ENCODE measurements at places on chromosomes 4 and X.

DNA sequence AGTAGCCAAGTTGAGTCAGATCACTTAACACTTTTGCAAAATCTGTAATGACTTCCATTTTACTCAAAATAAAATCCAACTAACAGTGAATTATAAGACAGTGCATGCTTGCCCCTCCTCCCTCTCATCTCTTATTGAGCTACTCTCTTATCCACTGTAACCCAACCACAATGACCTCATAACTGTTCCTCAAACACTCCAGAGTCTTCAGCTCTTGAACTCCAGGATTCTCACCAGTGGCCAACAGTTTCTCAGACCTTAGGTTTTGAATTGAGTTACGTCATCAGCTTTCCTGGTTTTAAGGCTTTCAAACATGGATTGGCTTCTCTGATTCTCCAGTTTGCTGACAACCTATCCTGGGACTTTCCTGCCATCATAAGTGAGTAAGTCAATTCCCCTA lies 938.3 kb downstream of the RAB28 start:
- DNase-seq, result no peak

DNA sequence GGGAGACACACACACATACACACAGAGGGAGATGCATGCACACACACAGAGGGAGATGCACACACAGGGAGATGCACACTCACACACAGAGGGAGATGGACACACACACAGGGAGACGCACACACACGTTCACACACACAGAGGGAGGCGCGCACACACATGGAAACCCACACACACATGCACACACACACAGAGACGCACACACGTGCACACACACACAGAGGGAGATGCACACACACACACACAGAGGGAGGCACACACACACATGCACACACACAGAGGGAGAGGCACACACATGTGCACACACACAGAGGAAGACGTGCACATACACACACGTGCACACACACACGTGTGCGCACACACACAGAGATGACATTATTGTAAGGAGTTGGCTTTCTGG lies 79.1 kb downstream of the HMX1 start:
- no peak for DNase-seq

DNA sequence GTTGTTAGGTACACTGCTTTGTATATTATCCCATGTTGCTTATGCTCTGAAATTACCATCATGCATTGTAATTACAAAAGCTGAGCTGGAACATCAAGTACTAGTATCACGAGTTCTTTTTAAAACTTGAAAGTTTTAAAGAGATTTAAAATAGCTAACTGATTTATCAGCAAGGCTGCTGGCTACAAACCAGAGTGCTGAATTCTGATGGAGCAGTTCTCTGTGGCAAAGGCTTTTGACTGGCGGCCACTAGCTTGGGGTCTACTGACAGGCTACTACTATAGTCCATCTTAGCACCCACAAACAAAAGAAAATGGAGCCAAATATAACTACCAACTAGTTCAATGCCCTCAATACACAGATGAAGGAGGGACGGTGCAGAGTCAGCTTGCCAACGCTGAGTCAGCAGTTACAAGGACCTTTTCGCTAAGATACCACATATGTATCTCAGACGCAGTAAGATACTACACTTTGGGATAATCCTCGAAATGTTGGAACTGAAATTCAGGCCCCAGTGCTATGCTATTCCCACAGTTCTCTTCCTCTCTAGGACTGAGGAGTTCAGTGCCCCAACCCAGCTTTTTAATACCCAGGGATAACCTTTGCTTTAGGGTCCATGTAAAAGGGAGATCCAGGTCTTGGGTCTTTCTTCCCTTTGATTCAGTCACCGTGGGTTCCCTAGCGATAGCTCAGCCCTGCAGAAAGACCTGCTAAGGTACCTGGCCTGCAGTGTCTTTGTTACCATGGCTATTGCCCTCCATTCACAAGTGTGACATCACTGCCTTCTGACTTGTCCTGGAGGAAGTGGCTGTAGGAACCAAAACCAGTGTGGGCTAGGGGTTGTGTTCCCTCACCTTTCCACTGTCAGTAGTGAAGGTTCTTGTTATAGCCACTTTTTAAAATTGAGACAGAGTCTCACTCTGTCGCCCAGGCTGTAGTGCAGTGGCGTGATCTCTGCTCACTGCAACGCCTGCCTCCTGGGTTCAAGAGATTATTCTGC lies 22.8 kb downstream of the MFAP3L start:
- no peak for DNase-seq

DNA sequence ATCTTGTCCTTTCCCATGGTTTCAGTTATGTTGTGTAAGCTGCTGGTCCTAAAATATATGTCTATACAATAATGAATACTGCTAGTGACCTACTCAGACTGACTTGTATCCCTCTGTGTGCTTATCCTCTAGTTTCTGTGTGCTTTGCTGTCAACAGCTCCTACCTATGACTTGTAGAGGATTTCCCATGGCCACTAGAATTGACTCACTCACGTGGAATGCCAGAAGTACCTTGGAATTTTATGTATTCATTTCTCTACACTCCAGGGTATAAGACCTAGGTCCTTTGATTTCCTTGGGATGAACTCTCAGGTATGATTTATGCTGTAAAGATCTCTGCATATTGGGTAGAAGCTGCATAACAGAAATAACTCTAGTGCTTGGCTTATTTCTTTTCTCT lies 279.9 kb upstream of the SLIT2 start:
- no peak for DNase-seq

GRCh38 chr4:79057772-79058171 lies 118.5 kb upstream of the PAQR3 start:
- no peak for DNase-seq

- no peak for DNase-seq
These were observed 97.8 kb downstream of the AFAP1 start for GRCh38 chr4:7841894-7842293.

DNA sequence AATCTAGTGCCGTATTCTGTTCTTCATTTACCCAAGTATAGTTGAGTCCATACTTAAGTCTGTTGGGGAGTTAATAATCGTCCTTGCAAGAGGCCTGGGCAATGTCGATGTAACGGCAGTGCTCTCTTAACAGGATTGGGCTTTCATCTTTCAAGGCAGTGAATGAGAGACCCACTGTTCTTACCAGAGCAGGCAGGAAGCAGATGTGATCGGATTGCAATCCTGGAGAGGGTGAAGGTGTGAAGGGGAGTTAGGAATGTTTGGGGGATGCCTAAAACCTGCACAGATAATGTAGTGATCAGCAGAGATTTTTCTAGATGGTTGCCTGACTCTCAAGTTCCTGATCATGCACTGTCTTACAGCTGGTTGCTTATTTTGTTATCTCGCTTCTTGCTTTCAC lies 308.4 kb downstream of the AFF2 start:
- DNase-seq, result no peak

- no peak for DNase-seq
These were observed 2.4 kb downstream of the RXFP1 start for GRCh38 chr4:158523990-158524535.

DNA sequence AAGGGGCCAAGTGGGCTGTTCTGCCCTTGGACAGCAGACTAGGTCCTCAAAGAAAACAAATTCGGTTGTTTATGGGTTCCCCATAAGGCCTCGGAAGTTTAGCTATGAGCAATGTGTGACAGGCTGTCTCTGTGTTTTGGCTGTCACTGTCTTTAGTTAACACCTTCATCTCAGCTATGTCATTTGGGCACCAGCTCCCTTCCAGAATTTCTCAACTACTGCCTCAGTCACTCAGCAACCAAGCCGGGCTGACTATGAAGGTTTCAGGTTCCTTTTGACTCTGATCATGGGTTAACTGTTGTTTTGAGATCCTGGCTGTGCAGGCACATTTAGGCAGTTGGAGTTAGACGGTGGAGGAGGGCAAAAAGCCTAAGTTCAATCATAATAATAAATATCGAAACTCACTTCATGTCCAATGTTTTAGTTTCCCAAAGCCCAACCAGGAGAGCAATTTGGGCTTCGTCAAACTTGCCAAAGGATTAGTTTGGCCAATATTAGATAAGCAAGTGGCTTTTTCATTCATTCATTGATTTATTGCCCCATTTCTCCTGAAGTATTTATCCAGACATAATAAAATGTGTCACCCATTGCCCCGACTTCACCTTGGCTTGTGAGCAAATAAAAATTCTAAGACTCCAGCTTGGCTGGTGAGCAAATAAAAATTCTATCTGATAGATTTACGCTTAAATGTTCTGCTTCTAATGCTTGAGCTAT lies 9.1 kb upstream of the PAGE1 start:
- DNase-seq, result no peak

- DNase-seq, result no peak
These were observed at the start of gene TCEAL4 for GRCh38 chrX:103585411-103586313. TCEAL4 (plus strand) TSS chrX:103585515; CDS start chrX:103586676, 1,161 bp downstream.

DNA sequence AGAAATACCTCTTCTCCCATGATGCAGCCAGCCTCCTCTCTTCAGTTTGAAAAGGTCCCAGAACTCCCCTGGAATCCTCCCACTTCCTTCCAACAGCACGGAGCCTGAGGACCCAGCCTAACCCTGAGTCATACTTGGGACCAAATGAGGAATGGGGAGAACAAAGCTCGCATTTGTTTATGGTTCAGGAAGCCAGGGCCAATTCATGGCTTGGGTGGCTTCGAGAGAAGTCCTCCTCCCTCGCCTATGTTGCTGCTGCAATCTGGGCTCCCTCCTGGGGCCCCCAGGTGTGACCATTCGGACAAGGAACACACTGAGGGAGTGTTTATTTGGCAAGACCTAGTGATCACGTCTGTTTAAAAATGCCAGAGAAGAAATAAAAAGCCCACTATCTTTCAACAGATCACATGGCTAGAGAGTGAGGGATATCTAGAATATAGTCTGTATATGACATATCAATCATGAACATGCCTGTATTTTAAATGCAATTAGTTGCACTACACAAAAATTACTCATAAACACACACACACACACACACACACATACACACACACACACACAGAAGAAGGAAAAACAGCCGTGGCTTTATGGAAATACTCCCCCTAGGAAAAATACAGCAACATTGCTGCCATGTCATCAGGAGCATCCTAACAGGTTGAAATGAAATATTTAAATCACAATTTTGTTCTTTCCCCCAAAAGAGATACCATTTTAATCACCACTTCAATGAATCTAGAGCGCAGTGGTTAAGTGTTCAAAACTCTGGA lies 155.7 kb upstream of the MAP3K15 start:
- peak; percentile 34 for DNase-seq

DNA sequence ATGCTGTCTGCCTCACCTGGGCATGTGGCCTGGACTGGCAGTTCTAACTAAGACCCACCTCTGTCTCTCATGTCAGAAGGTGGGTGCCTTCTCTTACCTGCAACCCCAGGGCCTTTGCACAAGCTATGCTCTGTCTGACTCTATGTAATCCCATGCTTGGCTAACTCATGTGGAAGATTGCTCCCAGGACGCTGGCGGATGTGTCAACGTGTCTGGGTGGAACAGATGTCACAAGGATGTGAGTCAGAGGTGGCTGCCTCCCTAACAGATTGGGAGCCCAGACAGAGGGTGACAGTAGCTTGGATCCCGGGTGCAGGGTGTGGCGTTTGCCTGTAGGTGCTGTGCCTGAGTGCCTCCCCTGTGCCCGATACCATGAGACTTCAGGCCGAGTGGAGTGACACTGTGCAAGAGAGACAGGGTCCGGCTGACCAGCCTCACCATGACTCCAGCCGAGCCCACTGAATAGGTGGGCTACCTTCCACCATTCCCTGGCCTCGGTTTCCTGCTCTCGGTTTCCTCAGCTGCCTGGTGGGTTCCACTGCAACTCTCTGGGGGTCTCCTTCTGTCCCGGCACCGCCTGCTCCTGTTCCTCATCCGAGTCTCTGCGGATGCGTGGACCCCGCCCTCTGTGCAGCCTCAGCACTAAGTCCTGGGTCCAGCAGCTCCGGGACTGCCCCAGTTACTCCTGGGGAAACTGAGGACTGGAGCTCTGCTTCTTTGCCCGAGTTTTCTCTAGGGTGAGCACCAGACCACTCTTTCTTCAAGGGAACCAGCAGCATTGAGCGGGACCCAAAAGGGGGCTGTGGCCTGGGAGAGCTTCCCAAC lies 11.0 kb downstream of the SH3BP2 start:
- DNase-seq, result no peak

DNA sequence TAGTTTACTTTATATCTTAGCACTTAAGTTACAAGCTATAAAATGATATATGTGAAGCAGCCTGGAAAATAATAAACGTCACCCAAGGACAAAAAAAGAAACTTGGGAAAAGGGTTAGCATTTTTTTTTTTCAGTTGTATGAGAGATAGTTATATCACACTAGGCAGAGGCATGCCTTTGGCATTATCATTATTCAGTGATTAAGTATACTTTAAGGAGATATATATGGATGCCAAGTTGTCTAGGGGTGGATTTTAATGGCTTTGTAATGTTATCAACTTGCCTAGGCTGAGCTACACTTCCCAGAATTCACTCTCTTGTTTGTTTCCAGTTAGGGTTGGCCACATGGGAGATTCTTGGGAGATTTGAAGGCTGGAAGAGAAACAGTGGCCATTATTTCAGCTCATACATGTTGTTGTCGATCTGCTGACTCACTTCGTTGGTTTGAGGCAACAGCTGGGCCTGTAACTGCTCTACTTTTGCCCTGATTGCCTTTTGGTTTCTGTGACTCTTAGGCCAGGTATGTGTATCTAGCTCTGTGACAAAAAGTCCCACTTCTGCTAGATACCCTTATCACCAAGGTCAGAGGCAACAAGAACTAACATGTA lies 11.5 kb upstream of the SRPX start:
- no peak for DNase-seq

Measured in HTR-8/SVneo (cell line).